D721Med (cell line): ENCODE measurements at places on chromosomes 5 and 9.

- no peak for DNase-seq
These were observed 451.6 kb downstream of the CDH18 start for GRCh38 chr5:19536387-19536786.

- no peak for DNase-seq
These were observed 61.5 kb downstream of the TENT4A start for GRCh38 chr5:6774721-6775204.

DNA sequence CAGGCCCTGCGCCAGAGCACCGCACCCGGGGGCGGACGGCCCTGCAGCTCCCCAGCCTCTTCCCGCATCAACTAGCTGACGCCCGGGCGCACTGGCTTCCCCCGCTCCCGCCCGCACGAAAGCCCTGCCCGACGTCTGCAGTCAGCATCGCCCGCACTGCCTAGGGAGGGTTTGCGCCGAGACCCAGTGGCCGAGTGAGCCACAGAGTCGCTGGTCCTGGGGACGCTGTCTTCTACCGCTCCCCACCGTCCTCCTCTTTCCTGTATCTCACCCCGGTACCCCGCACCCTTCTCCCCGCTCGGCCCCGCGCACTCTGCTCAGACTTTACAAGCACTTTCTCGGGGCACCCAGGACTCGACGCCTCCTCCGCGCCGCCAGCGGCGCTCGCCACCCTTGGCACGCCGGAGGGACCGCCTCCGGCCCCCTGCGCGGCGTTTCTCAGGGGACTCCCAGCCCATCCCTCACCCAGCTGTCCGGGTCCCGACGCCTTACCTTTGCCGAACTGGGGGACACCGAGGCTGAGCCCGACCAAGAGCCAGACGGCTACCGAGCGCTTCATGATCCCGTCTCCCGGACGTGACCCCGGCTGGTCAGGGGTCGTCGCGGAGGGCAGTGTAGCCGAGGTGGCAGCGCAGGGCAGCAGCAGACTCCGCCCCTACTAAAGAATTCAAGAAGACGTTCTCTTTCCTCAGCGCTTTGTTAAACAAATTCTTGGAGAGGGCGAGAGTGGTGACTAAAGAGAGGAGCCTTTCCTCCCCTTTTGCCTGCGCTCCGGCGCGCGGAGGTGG is 670 bp downstream of the EDIL3 start:
- DNase-seq = no peak

- no peak for DNase-seq
These were observed 159.5 kb downstream of the RAPGEF6 start for GRCh38 chr5:131475541-131475941.

- DNase-seq = no peak
These were observed 210.1 kb downstream of the FBXL17 start for GRCh38 chr5:108171759-108172158.

GRCh38 chr5:145898171-145898570 is 25.4 kb upstream of the GRXCR2 start:
- no peak for DNase-seq

GRCh38 chr5:38591523-38591849 is 35.0 kb upstream of the LIFR start:
- no peak for DNase-seq

DNA sequence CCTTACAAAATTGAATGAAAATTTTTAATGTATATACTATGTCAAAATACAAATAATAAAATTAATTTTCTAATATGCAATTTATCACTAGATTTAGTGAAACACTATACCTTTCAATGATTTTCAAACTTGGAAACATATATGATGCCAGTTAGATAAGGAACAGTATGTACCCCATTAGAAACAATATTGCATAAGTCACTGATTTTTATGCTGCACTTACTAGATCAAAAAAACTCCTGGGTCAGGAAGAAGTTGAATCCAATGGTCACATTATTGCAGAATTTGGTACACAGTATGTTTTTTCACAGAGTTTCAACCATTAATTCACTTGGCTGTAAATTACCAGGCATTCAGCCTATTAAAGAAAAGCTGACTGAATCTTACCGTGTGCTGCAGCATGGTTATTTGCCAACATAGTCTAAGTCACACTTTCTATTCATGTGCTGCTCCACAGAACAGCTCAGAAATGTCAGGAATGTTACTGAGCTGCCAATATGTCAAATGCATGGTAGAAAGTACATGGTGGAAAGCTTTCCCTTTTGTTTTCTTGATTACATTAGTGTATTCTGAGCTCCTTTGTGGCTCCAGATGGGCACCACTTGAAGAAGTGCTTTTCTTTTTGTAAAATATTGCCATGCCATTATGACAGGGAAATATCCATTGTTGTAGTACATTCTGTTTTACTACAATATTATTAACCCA is 9.9 kb upstream of the PRR16 start:
- DNase-seq = no peak

- no peak for DNase-seq
These were observed 127.3 kb downstream of the NUDT12 start for GRCh38 chr5:103435136-103435889.

GRCh38 chr5:134100283-134101091 is 14.0 kb upstream of the TCF7 start:
- no peak for DNase-seq

DNA sequence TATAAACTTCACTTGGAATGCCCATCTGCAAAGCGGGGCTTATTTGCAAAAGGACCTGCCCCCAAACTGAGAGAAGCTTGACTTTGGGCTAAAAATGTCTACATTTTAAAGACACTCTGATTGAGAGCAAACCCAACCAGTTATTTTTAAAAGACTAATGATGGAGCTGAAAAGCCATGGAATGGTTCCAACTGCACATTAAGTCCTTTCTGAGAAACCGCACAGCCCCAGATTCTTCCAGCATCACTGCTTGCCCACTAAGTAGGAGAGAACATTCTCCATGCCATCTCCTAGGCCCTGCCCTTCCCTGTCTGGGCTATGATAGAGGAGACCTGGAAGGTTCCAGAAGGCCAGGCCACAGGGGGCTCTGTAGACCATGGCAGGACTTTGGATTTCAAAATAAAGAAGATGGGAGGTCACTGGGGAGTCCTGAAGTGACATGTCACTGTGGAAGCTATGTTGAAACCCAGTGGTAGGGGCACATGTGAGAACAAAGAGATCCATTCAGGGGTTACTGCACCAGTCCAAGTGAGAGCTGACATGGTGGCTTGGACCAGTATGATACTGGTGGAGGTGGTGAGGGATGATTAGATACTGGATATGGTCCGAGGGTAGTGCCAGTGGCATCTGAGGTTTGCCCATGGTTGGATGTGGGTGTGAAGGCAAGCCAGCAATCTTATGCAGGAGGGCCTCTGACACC is 179.2 kb downstream of the DAB2IP start:
- no peak for DNase-seq

DNA sequence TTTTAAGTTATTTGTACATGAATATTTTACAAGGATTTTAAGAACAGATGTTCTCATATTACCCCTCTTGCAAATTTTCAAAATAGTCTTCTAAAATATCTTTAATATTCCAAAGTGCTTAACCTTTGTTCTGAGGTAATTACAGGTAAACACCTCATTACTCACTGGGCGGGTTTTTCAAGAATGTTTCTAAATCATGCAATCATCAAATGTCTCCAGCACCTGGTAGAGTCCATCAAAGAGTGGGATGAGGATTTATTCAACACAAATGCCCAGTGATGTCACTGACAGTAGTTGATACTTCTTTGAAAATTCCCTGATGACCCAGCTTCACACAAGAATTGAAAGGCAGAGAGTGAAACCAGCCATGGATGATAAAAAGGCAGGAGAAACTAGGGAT is 114.4 kb downstream of the SEC61B start:
- DNase-seq = no peak

DNA sequence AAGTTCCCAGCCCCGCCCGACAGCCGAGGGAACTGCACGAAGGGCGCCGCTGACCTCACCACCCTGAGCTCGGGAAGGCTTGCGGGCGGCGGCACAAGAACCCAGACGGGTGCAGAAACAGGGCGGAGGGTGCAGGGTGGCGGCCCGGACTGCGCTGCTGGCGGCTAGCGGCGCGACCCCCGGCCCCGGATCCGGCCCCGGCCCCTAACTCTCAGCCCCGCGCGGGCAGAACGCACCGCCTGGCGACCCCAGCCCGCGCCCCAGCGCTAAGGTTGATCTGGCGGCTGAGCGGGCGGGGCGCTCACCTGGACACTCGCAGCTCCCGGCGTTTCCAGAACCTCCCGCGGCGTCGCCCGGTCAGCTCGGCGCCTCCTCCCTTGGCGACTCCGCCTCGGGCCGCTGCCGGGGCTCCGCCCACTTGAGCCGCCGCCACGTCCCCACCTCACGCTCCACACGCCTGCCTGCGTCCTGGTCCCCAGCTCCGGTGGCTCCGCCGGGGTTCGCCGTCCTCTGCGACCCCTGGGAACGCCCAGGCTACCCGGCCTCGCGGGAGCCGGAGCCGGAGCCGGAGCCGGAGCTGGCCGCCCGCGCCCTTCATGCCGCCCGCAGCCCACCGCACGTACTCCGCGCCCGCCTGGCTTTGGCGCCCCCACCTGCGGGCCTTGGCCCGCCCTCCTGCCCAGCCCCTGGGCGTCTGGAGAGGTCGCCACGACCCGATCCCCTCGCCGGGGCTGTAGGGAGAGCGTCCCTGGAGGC is at the start of gene P4HA2:
TSS of gene P4HA2 (minus strand) at position 369 of the 756 bp plus-strand sequence. CDS start 9,227 bp downstream, outside the sequence.
- peak; percentile 77 for DNase-seq

- DNase-seq = no peak
These were observed 40.0 kb downstream of the KLHL3 start for GRCh38 chr5:137695651-137696428.
